ENCODE measurements at places on chromosomes 12 and 14. TPM values are rescaled to one million over a fixed set of nuclear protein-coding genes. Genes with fewer than 3 reads are reported as not detected.

Gene RASSF8
- 23.0 TPM for total RNA-seq

Gene FGF23
- not detected for total RNA-seq

Gene BHLHE41
- 186 TPM for total RNA-seq

Gene PARP2
- 20.6 TPM for total RNA-seq

Gene KLHL33
- 0.26 TPM for total RNA-seq

Gene MGST1
- total RNA-seq: 412 TPM

Gene AICDA
- total RNA-seq: not detected

Gene ELK3
- total RNA-seq: 41.7 TPM

Gene MLXIP
- total RNA-seq: 72.2 TPM

DNA sequence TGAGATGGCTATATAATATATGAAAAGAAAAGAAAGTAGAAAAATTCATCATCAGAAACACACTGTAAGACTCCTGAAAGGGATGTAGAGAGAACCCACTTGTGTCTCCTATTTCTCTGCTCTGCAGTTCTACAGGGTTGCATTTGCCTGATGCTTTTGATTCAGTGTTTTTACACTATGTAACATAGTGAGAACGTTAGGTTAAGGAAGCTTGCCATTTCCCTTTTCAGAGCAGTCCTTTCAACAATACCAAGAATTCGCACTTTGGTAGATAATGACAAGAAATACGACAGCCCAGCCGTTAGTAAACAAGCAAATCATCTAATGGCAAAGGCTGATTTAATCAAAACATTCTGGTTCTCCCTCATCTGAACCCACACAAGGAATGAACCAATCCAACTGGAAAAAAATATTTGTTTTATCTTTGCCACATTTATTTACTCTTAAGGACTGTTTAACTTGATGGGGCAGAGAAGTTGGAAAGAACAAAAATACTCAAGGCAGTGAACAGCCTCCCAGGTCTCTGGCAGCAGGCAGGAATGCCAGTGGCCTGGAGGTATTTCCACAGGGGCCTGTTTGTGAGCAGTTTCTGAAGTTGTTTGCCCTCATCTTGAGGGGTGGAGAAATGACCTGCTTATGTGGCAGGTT, 30.8 kb upstream of the SOCS2 start:
- DNase-seq: no peak

- DNase-seq: no peak
Measured at GRCh38 chr12:46698003-46698402, 127.8 kb downstream of the SLC38A4 start.

DNA sequence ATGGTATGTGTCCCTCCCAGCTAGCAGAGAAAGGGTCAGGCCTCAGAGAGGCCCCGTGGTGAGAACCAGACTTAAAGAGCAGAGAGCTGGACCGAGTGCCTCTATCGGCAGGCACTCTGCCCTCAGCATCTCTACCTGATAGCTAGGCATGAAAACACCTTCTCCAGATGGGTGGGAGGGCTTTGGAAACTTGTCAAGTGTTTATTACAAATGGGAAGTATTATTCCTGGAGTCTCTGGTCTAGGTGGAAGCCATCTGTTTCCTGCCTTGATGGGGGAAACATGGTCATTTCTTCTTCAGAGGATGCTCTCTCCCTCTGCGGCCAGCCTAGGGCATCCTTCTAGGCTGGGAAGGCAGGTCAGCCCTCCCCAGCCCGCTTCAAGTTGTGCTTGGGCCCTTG, 2.3 kb downstream of the TMEM63C start:
- no peak for DNase-seq

GRCh38 chr12:117024961-117025480, 74.2 kb downstream of the TESC start:
- no peak for DNase-seq

DNA sequence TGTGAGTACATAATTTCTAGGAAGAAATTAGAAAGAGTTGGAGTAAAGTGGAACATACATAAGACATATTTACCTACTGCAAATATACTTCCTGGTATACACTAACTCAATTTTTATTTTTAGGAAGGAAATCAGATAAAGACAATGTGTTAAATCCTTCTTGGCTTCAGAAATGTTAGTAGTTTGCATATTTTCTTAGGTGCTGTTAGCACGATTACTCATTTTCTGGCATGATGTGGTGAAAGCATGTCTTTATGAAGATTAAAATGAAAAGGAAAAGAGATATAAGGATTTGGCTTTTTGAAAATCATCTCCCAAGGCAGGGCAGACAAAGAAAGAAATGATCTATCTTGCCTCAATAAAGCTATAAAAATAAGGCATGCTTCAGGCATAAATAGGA, 287.6 kb upstream of the E2F7 start:
- no peak for DNase-seq

- DNase-seq: no peak
Measured at GRCh38 chr12:125132698-125133400, 67.6 kb downstream of the AACS start.

GRCh38 chr14:100900837-100901390, 2.6 kb downstream of the RTL1 start:
- DNase-seq: no peak

DNA sequence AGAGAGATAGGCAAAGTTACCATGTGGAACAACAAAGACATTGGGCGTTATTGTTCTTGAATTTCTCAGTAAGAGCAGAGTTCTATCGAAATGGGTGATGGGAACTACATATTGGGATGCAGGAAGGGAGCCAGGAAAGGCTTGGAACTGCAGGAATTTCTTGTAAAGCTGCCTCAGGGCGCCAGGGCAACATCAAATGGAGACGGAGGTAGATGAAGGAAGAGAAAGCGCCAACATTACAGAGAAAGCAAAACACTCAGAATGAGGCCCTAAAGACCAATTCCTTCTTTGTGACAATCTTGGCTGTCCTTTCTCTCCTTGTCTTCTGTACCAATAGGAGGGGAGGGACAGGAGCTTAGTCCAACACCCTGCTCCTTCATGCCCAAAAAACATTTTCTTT, 148.4 kb downstream of the RPAP3 start:
- no peak for DNase-seq

- DNase-seq: no peak
Measured at GRCh38 chr12:59023861-59024424, 103.6 kb upstream of the LRIG3 start.

- no peak for DNase-seq
Measured at GRCh38 chr14:89407856-89408255, 9.2 kb downstream of the FOXN3 start.

GRCh38 chr14:35854696-35855270, 28.6 kb downstream of the BRMS1L start:
- no peak for DNase-seq

DNA sequence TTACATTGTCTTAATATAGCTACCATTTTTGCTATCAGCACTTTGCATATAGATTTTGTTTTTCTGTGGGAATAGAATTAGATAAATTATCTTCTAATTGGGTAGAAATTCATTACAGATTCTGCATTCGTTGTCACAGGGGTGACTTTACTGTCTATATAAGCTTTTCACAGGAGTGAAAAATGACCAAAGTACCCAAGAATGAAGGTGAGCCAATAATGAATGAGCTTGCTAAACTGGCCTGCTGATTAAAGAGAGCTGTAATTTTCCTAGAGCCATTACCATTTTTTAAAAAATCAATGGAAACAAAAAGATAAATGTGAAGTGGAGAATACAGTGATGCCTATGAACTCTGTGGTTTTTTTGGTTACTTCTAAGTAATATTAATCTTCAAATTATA, 504.6 kb downstream of the RPL10L start:
- no peak for DNase-seq

- DNase-seq: no peak
Measured at GRCh38 chr12:18502422-18502968, 235.3 kb downstream of the PLCZ1 start.

DNA sequence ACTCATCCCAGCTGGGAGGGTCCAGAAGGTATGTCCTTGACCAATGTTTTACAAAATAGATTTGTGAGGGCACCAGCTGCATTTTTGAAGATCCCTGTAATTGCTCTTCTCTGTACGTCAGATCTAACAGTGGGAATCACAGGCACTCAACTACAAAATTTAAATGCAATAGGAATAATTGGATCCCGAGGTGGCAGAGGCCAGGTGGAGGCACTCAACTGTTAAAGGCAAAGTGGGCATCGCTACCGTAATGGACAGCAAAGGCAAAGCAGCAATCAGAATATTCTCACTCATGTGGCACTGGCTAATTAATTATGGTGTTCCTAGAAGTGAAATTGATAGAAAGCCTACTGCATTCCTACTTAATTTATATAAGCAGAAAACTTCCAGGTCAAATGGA, 27.9 kb upstream of the PSMC1 start:
- no peak for DNase-seq

GRCh38 chr12:51527966-51528365, 63.1 kb upstream of the SCN8A start:
- no peak for DNase-seq

GRCh38 chr12:28517101-28517500, 326.8 kb downstream of the CCDC91 start:
- no peak for DNase-seq

DNA sequence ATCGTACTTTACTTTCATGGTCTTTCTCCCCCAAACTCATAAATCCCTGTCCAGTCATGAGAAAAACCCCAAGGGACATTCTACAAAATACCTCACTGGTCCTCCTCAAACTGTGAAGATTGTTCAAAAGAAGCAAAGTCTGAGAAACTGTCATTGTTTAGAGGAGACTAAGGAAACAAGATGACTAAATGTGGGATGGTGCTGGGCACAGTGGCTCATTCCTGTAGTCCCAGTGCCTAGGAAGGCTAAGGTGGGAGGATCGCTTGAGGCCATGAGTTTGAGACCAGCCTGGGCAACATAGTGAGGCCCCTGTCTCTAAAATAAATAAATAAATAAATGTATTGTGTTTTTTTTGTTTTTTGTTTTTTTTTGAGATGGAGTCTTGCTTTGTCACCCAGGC, 74.2 kb upstream of the SCAF11 start:
- no peak for DNase-seq

DNA sequence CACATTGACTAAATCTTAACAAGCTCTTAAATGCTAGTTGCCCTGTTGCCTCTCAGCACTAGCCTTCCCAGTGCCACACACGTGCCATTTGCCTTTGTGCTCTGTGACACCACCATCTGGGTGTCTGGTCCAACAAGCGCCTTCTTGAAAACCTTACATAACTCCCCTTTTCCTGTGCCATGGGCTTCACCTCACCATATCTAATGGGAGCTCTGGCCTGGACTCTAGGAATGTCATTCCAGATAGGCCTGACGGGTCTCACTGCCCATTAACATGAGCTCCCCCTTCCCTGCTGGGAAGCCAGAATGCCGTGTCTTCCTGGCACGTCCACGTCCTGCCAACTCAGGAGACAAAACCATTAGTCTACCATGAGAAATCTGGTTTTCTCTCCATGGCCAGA, 24.4 kb downstream of the SSPN start:
- DNase-seq: no peak

DNA sequence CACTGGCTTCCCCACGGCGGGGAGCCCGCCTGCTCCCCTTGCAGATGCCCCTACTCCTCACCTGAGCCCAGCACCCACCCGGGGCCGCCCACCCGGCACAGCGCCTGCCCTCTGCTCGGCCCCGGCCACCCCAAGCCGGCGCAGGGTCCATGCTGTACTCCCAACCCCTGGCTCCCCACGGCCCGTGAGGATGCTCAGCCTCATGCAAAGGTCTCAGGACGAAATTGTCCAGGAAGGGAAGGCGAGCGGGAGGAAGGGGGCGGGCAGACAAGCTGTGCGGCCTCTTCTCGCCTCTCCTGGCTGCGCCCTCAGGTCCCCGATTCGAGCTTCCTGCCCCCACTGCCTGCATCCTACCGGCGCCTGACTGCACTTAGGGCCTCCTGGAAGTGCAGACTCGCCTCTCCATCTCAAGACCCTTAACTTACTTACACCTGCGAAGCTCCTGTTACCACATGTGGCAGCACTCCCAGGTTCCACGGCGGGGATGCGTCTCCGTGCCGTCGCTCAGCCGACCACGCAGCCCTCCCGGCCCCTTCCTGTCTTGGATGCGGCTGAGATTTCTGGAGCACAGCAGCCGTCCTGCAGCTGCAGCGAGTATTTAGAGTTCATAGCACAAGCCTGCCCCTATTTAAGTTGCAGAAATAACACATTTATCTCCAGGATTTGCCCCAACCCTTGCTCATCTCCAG, 18.0 kb downstream of the LRCOL1 start:
- no peak for DNase-seq

DNA sequence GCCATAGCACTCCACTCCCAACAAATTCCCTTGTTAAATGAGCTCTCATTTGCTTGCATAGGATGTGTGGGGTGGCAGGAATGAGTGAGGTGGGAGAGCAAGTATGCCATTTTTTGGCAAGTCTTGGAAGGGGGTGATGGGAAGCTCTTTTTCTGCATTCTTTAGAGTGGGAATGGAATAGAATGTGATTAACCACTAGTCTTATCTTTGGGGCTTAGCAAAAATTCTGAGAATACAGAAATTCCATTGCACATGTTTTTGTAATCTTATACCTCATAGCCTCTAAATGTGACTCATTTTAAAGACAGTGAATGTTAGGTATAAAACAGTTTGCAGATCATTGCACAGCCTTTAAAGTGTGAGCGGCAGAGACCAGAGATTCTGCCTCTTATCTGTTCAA, 28.4 kb upstream of the NEDD1 start:
- DNase-seq: no peak

DNA sequence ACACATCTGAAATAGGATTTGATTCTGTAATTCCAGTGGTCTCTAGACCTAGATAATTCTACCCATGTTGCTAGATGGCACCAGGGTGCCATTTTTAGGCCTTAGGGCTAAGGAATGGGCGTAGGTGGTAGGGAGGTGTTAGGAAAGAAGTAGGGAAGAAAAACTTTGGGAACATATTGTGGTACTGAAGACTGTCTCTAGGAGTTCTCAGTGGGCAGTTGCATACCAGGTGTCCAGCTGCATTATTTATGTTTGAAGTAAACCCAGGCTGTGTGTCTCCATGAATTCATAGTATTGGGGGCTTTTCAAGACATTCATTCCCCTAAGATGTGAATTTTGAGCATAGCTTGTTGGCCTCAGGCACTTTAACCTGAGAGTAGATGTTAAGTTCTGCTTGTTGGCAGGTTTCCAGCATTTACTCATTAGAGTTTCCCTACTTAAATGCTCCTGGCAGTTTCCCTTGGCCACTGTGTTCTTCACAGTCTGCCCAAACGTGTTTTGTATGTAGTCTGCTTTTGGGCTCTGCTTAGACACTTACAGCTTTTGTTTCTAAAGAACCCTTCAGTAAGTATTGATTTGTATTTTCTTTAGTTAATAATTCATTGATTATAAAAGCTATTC, 31.5 kb upstream of the CCT2 start:
- no peak for DNase-seq

- DNase-seq: no peak
Measured at GRCh38 chr12:94267921-94268471, 119.6 kb downstream of the PLXNC1 start.

DNA sequence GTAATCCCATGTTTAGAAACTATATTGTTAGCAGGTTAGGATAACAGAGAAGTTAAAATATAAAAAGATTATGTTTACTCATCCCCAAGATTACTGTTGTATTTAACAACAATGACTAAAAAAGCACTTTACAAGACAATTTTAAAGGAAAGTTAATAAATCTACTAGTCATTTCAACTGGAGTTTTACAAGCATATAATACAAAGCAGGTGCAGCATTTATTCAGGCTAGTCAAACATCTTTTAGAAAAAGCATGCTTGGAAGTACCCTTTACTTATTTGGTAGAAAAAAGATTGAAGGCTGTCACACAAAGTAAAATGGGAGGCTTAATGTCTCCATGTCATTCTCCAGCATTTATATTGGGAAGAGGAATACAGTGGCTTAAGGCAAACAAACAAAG, 80.6 kb downstream of the HEATR5A start:
- no peak for DNase-seq

- DNase-seq: no peak
Measured at GRCh38 chr14:61346221-61346620, 24.8 kb downstream of the PRKCH start.

GRCh38 chr12:24500831-24501230, 448.1 kb downstream of the BCAT1 start:
- DNase-seq: no peak

All from ureter (tissue), 1 donor.